Daoy (cell line): ENCODE measurements at places on chromosomes 1 and 21. TPM values are rescaled to one million over a fixed set of nuclear protein-coding genes. Genes with fewer than 3 reads are reported as not detected.

- peak; percentile 47 for DNase-seq
Observed at GRCh38 chr1:204751883-204752687, 66.5 kb upstream of the LRRN2 start.

DNA sequence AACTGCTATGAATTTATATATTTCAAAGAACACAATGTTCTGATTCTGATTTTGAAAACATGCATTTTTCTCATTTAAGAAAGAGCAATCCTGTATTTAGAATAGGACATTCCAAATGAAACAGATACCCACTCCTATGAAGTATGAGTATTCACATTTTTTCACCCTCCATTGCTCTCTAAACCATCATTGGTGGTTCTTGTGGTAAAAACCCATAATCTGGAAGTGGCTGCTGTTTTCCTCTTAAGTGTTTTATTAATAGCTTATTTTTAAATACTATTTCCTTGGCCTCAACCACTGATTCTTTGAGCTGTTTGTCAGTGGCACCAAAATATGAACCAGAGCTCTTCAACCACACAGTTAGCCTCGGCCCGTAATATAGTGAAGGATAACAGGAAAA lies 60.0 kb upstream of the ADAM30 start:
- DNase-seq, result no peak

AHCTF1 gene
- 42.2 and 44.1 TPM in 2 replicates for total RNA-seq

GRCh38 chr1:205214756-205215155 lies 3.3 kb upstream of the DSTYK start:
- no peak for DNase-seq

- DNase-seq, result peak; percentile 43
Observed at GRCh38 chr1:184755226-184756065, 788 bp upstream of the EDEM3 start.
